NCI-H446 treated with DMSO at 0.1 percent for 48 hours (cell line): ENCODE measurements at places on chromosomes 1 and 21.

- DNase-seq: no peak
These were observed 88.8 kb upstream of the ETS2 start for GRCh38 chr21:38716942-38717341.

DNA sequence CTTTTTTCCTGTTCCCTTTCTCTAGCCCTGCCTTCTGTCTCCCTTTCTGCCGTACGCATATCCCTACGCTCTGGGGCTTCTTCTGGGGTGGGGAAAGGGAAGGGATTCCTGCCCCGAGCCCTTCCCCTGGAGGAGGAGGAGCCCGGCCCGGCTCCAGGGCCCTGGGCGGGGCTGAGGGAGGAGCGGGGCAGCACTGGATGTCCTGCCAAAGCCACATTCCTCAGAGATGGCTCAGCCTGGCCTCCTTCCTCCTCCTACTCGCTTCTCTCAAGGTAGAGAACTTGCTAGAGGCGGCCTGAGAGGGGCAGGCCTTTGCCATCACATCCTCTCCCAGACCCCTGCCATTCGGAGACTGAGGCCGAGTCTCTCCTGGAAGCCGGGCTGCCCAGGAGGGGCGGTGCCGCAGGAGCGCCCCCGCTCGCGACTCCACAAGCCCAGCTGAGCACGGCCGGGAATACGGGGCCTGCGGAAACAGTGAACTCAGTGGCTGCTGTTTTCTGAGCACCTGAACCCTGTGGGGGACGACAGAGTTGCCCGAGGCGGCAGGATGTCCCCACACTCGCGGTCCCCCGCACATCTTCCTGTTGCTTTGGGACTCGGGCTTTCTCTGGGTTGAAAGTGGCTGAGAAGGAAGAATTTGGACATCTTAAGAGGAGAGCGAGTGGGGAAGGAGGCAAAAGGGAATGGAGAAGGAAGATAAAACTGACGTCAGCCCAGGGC, 12.2 kb downstream of the ADAMTSL4 start:
- peak; percentile 91 for DNase-seq

DNA sequence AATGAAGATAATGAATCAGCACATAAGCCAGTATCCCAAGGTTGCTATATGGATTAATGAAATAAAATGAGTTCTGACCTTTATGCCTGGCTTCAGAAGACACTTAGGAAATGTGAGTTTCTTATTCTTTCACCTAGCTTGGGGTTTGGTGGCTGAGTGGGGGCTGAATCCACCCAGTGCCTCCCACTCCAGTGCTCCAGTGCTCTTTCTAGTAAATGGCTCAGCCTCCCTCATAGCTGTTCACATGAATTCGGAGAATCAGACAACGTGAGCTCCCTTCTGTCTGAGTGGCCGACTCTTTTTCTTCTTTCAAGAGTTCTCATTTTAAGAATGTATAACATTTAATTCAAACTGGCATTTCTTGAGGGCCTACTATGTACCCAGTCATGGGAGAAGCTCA, 43.5 kb downstream of the TRABD2B start:
- DNase-seq: no peak

DNA sequence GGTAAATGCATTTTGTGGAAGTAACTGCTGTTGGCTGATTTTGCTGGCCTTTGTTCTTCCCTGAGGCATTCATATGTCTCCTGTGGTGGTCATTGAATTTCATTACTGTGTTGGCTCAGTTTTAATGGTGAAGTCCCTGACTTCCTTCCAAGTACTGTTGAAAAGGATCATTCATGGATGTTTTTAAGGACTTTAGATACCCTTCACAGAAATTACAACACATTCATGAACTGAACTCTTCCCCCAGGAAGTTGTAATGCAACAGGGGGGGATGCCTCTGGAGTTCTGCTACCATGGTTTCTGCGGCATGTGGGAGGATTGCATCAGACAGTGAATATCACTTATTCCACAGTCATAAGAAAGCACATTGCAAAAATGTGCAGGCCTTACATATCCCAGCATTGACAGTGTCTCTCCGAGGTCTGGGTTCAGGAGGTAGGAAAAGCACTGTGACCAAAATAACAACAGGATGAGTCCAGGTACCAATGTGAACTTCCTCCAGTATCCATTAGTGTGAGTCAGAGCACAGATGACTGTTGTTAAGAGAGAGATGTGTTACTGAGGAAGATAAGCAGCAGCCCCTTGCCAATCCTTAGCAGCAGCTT, 2.1 kb upstream of the RAB3GAP2 start:
- no peak for DNase-seq

DNA sequence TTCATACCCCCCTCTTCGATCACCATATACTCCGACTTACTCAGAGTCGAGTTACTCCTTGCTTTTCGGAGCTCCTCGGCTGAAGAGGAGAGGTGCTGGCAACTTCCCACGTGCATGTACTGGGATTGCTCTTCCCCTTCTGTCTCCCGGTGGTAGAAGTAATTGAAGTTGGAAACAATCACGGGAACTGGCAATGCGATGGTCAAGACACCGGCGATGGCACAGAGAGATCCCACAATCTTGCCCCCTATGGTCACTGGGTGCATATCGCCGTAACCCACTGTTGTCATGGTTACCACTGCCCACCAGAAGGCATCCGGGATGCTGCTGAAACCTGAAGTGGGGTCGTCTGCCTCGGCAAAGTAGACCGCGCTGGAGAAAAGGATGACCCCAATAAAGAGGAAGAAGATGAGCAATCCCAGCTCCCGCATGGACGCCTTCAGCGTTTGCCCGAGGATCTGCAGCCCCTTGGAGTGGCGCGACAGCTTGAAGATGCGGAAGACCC, 1.5 kb downstream of the KCNA3 start:
- DNase-seq: no peak

- peak; percentile 34 for DNase-seq
These were observed 6.9 kb downstream of the SERTAD4 start for GRCh38 chr1:210239349-210240111.

DNA sequence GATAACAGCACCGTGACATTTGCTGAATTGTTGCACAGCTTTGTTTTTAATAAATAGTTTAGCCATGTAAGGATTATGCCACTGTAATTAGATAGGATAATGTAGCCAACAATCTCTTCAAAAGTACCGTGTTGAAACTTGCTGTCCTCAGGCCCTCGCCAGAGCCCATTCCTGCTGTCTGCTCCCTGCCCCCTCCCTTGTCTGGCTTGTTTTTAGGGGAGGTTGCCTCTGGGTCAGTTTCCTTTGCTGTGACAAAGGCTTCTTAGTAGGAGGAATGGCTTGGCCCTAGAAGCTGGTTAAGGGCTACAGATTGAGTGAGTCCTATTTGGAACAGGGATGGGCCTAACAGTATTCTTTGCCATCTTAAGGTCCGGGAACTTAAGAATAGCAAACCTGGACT, 107.9 kb downstream of the LMO4 start:
- no peak for DNase-seq

DNA sequence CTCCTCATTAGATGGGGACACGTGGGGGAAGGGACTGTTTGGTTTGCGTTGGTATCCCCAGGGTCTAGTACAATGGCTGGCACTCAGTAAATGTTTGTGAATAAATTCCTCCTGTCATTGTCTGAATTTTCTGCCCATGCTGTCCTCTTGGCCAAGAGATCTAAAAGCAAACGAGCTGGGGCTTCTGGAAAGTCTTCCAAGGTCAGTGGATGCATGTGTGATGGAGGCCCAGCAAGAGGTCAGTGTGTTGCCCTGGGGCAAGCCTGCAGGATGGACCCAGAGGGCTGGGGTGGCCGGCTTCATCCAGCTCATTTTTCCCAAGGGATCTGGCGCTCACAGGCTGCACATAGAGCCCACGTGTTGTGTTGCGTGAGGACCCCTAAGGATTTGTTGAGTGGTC, 30.0 kb upstream of the JUN start:
- no peak for DNase-seq

DNA sequence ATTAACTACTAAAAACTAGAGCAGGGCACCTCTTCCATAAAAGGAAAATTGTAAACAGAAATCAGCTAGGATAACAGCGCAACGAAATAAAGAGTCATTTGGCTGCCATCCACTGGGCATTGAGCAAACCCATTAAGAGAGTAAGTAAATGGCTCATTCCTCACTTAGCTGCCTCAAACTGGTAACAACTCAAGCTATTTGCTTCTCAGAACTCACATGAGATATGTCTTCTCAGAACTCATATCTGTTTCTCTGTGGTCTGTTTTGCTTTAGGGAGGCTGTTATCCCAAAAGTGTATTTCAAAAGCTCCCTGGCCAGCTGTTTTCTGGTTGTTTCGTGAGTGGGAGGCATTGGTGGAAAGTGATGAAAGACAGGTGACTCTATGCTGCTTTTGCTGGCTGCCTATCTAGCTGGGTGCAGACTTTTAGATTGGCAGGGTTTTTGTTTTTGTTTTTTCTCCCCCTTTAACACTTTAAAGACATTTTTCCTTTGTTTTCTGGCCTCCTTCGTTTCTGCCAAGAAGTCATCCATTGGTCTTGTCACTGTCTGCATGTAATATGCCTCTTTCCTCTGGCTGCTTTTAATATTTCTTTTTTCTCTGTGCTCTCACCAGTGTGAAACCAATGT, 269.2 kb upstream of the RGS18 start:
- peak; percentile 19 for DNase-seq

GRCh38 chr1:208544053-208544452, 299.9 kb upstream of the PLXNA2 start:
- DNase-seq: no peak

GRCh38 chr1:96513136-96513535, 208.4 kb upstream of the PTBP2 start:
- DNase-seq: peak; percentile 62

DNA sequence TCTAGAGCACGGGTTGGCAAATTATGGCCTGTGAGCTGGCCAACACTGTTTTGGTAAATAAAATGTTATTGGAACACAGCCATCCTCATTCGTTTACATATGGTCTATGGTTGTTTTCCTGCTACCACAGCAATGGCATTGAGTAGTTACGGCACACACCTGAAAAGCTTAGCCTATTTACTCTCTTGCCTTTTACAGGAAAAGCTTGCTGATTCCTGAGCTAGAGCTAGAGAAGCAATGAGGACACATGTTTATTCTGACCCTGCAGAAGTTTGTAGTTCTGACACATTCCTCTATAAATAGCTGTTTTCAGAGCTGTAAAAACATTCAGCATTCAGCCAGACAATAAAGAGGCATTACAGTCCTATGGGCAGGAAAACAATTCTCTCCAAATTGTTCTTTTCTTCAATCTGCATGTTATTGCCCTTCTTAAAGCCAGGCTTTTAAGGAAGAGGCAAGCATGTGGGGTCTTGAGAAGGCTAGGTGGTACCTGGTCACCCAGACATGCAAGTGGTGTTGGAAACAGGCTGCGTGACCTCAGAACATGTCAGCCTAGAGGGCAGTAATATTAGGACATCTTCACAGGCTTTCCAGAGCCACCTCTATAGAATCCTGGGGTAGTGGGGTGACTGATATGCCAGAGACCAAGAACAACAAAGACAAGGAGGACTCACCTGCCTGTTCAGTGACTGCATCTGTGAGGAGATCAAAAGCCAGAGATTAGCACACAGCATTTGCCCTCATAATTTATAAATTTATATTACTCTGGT, 1.6 kb downstream of the FCRL2 start:
- no peak for DNase-seq

GRCh38 chr1:37239225-37239740, 205.0 kb upstream of the GRIK3 start:
- no peak for DNase-seq

DNA sequence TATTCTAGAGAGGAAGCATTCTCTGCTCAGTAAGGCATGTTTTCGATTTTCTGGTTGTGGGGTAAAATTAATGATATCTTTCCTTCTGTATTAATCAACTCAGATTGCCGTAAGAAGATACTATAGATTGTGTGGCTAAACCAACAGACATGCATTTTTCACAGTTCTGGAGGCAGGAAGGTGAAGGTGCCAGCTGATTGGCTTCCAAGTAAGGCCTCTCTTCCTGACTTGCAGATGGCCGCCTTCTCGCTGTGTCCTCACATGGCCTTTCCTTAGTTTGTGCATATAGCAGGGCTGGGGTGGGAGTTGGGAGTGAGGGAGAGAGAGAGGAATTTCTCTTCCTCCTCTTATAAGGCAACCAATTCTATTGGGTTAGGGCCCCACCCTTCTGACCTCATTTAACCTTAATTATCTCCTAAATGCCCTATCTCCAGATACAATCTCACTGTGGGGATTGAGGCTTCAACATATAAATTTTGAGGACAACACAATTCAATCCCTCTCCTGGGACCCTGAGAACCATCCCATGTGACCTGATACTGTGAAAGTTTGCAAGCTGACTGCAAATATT, 52.3 kb upstream of the MRPS6 start:
- DNase-seq: peak; percentile 73

GRCh38 chr1:106897976-106898375, 158.5 kb upstream of the PRMT6 start:
- no peak for DNase-seq

- DNase-seq: no peak
These were observed 3.4 kb downstream of the PTTG1IP start for GRCh38 chr21:44869781-44870747.

- no peak for DNase-seq
These were observed 78.6 kb downstream of the RGS2 start for GRCh38 chr1:192887426-192887825.

DNA sequence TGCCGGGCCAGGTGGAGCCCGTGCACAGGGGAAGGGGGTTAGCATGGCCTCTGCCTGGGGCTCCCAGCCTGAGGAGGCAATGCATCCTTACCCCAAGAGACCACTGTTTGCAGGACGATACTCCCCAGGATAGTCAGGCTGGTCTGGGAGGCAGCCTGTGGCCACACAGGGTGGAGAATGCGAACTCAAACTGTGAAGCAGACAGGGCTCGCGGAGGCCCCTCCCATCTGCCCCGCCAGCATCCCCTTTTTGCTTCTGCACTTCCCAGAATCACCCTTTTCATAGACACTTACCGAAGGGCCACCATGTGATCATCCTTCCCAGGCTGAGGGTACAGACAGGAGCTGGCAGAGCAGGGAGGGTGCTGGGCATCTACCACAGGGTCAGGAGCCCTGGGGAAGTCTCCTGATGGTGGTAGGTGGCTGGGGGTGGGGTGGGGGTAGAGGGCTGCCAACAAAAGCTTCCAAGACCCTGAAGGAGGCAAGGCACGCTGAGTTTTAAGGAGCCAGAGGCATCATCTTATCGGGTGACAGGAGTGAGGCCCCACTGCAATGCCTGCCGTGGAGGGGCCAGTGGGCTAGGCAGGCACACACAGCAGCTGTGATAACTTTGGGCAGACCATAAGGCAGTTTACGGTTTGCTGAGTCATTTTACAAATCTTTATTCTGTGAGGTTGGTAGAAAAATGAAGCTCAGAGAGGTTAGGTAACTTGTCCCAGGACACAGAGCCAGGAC, 31.3 kb upstream of the BTG2 start:
- no peak for DNase-seq
